ENCODE measurements at places on chromosomes 3 and 15.

- DNase-seq, result no peak
Observed at GRCh38 chr3:126939733-126940132, 43.2 kb upstream of the PLXNA1 start.

DNA sequence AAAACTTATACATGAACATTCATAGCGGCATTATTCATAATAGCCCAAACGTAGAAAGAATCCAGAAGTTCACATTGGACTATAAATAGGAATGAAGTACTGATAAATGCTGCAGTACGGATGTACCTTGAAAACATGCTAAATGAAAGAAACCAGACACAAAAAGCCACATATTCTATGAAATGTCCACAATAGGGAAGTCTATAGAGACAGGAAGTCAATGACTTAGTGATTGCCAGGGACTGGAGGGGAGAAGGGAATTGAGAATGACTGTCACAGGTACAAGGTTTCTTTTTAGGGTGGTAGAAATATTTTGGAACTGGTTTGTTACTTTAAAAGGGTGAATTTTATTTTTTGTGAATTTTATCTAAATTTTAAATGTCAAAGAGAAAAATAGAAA, 71.4 kb upstream of the SKOR1 start:
- no peak for DNase-seq

GRCh38 chr3:44918581-44918980, 44.2 kb downstream of the TGM4 start:
- DNase-seq, result no peak

DNA sequence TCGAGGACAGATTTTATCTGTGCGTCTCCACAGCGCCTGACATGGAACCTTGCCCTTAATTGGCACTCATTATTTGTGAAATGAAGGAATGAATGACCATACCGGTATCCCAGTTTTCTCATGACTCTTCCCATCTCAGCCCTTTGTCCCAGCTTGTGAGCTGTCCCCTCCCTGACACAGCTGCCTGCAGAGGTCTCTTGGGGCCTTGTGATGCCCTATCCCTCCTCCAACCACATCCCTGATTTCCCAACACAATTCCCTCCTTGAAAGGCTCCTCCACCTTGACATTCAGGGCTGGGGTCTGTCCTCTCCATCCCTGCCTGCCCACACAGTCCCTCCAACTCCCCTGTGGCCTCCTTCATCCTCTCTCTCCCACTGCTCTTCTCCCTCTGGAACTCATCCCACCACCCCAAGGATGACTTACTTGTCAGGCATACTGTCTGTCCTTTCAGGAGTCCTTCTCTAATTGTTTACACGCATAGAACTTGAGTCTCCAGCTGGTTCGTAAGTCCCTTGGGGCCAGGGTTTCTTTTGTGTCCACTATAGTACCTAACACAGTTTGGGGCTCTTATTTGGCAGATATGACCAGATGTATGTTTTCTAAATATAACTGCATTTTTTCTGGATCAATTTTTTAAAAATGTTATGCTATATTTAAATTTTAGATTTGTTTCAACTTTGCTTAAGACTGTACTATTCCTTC, 35.6 kb upstream of the FILIP1L start:
- no peak for DNase-seq

DNA sequence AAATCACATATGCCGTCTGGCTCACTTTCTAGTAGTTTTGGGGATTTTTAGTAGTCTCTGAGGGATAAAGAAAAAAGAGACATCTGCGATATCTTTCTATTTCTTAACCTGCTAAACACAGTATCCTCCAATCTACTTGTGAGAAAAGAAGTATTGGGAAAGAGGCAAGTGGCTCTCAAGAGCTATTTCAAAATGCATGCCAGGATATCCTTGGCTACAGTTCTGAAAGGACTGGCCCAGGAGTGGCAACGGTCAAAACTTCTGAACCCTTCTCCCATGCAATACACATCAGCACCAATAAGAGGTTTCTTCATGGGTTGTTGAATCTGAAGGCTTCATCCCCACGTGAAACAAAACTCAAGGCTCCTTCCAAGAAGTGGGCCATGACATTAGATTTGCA, 204.0 kb upstream of the WNT5A start:
- DNase-seq, result no peak

DNA sequence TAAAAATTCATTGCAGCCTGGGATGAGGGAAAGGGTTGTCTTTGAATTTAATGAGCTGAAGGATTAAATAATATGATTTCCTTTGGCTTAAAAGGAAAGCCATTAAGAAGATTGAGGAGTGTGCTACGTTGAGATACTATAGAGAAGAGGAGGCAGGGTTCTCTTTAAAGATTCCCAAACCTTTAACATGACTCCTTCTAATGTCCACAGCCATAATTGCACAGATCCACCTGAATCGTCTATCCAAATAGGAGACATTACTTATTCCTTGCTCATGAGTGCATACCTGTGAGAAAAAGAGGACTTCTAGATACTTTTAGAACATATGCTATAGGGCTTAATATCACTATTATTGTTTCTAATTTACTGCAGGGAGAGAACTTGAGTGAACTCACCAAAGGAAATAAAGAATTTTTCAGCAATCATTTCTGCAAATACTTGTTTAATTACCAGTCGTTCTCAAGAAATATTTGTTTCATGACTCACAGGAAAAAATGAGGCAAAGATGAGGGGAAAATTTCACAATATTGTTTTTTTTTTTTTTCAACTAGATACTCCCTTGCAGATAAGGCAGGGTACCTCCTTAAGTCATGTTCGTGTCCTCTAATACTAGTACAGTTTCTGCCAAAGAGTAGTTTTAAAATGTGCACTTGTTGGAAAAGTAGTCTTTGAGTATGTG, 8.9 kb upstream of the SUCNR1 start:
- DNase-seq, result no peak

GRCh38 chr3:146532406-146532805, 12.0 kb downstream of the PLSCR1 start:
- no peak for DNase-seq

GRCh38 chr3:119240101-119240590, 532 bp downstream of the B4GALT4 start:
- DNase-seq, result peak; percentile 73

GRCh38 chr3:151644020-151644620, 89.6 kb upstream of the AADACL2 start:
- no peak for DNase-seq

DNA sequence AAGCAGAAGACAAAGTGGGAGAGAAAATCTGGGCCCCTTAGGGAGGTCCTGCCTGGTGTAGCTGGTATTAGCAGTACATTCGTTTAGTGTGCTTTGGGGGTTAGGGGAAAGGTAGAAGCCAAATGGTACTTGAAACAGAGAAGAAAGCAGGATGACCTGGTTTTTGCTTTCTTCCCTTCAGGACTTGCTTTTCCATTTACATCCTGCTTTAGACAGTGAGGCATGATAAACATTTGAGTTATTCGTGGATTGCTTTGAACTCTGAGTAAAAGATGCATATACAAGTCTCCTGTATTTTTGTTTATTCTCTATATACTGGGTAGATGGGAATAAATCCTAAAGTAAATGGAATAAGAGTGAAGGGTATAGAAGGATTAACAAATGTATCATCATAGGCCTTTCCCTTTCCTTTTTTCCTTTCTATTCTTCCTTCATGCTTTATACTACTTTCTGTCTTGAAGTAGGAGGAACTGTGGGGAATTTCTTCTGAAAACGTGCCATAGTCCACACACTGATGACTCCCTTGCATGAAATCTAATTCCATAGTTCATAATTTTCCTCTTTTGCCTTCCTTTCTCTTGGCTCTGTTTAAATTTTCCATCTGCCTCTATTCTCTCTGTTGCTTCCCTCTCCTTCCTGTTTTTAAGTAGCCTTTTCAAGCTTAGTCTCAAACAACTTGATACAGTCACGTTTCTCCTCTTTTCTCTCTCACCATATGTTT, 139.5 kb upstream of the RBMS3 start:
- DNase-seq, result no peak

Measured in activated naive CD4-positive, alpha-beta T cell treated with anti-CD3 and anti-CD28 coated beads for 36 hours (primary cell).